ENCODE measurements at places on chromosomes 5 and 9.

GRCh38 chr9:88733651-88734421 lies 198.9 kb downstream of the NXNL2 start:
- H3K27ac ChIP-seq: no peak overlapping the region
- peaks cover 2% of the 10 kb centered on the region for H3K27me3 ChIP-seq
- H3K36me3 ChIP-seq: no peaks in the 10 kb centered on the region
- H3K4me3 ChIP-seq: no peak overlapping the region
- H3K4me1 ChIP-seq: no peaks in the 10 kb centered on the region

DNA sequence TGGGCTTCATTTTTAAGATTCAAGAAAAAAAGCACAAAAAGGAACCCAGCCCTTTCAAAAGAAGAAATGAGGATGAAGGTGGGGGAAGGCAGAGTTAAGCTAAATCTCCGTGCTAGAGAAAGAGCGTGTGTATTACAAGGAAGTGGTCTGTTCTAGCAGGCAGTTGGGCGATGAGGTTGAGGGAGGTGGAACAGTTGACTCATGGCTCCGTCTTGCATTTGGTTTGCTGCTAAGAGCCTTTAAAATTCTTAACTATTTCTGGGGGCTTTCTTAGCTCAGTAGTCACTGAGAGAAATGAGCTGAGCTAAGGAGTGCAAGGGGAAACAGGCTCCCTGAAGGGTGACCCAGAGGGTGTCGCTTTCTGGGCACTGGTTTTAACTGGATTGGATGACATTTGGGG lies 117.4 kb downstream of the GCNT1 start:
- peak overlapping the region; percentile 27 for H3K4me3 ChIP-seq
- H3K36me3 ChIP-seq: no peaks in the 10 kb centered on the region
- no peaks in the 10 kb centered on the region for H3K27me3 ChIP-seq
- DNase-seq: peak; percentile 44

GRCh38 chr5:73135429-73136054 lies 15.2 kb downstream of the TMEM171 start:
- no peaks in the 10 kb centered on the region for H3K4me1 ChIP-seq
- H3K27me3 ChIP-seq: no peaks in the 10 kb centered on the region
- H3K36me3 ChIP-seq: no peaks in the 10 kb centered on the region
- no peak overlapping the region for H3K27ac ChIP-seq

DNA sequence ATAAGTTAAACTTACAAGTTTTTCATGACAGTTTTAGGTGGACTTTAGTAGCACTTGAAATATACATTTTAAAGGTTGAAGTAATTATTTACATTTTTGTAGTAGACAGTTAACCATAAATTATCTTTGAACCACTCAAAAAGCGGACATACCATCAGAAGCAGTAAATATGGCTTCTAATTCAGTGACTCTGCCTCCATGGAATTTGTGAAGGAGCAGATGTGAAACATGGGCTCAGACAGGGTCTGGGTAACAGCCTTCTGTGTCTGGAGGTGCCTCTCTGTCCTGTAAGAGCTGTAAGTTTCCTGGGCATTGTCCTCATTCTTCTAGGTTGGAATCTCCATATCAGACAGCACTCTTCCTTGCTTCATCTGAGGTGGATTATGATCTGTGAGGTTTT lies 12.4 kb downstream of the RLN2 start:
- H3K4me1 ChIP-seq: no peaks in the 10 kb centered on the region
- H3K36me3 ChIP-seq: no peaks in the 10 kb centered on the region
- H3K4me3 ChIP-seq: no peak overlapping the region
- no peak overlapping the region for H3K27ac ChIP-seq
- DNase-seq: no peak

DNA sequence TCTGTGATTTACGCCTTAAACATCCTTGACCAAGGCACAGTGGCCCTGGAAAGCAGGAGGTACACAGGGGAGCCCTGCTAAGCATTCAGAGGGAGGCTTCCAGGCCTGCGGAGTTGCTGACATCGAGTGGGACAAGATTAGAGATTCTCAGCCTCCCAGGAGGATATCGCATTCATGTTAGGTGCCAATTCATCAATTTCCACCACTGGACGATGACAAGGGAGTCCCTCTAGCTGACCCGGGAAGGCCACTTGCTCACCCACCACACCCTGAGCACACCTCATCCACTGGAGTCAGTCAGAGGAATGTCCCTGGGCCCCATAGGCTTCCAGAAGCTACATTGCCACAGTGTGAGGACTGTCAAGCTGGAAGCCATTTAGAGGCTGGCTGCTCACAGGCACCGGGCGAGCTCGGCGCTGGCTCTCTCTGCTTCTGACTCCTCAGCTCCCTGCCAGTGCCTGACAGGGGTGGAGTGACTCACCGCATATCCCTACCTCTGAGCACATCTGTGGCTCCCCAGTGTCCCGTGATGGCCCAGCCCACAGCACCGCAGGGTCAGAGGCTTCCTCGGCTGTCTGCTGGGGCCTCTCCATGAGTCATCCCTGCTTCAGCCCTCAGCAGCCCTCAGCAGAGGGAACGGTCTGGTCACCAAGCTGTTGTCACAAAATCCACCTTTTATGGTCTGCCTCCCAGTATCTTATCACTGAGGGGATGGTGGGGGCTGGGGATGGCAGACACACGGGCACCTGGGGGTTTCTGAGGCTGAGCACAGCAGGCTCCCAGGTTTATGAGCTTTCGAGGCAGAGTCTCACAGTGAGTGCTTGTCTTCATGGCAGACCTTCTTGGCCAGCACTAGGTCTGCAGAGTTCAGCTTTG lies 117.5 kb downstream of the ZNF608 start:
- no peak overlapping the region for H3K27ac ChIP-seq
- DNase-seq: no peak
- H3K4me3 ChIP-seq: no peak overlapping the region
- no peaks in the 10 kb centered on the region for H3K4me1 ChIP-seq
- no peaks in the 10 kb centered on the region for H3K36me3 ChIP-seq

DNA sequence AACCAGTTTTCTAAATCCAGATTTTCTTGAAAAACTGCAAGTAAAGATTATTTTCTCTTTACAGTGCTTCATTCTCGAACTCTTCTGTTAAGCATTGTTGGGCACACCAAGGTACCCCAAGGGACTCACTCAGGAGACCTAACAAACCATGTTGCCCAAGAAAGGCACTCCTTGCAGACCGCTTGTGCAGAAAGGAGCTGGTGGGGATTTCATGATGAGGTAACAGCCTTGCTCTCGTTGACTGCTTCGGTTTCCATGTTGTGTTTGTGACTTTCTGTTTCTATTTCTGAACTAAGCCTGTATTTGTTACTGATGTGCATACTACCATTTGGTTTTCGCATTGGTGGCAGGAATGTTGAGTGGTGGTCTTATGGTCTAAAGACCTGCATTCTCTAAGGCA lies 266.6 kb upstream of the DAP start:
- H3K4me3 ChIP-seq: no peak overlapping the region
- no peaks in the 10 kb centered on the region for H3K27me3 ChIP-seq
- no peaks in the 10 kb centered on the region for H3K36me3 ChIP-seq
- no peaks in the 10 kb centered on the region for H3K4me1 ChIP-seq

- no peak for DNase-seq
- no peak overlapping the region for H3K27ac ChIP-seq
- no peaks in the 10 kb centered on the region for H3K27me3 ChIP-seq
- H3K4me1 ChIP-seq: no peaks in the 10 kb centered on the region
- H3K36me3 ChIP-seq: no peaks in the 10 kb centered on the region
Observed at GRCh38 chr5:173498739-173499470, 117.5 kb downstream of the BOD1 start.

Measured in B cell (primary cell).